ENCODE measurements at places on chromosomes 7 and 10.

DNA sequence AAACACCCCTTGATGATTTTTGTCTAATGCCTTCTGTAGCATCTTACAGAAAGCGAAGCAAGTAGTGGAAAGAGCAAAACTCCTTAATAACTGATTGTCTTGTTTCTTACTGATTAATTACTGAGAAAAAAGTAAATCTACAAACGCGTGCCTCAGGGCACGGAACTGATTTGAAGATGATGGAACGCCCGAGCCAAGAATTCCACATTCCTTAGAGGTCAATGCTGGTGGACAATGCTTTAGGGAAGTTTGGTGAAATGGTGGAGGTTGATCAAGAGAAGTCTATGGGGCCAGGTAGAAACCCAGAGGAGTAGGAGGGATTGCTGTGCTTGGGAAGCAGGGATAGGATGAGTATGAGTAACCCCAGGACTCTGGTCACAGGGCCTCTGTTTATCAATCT lies 5.0 kb upstream of the SORBS1 start:
- DNase-seq = no peak

GRCh38 chr7:72072901-72073300 lies 339.2 kb downstream of the CALN1 start:
- DNase-seq = no peak

DNA sequence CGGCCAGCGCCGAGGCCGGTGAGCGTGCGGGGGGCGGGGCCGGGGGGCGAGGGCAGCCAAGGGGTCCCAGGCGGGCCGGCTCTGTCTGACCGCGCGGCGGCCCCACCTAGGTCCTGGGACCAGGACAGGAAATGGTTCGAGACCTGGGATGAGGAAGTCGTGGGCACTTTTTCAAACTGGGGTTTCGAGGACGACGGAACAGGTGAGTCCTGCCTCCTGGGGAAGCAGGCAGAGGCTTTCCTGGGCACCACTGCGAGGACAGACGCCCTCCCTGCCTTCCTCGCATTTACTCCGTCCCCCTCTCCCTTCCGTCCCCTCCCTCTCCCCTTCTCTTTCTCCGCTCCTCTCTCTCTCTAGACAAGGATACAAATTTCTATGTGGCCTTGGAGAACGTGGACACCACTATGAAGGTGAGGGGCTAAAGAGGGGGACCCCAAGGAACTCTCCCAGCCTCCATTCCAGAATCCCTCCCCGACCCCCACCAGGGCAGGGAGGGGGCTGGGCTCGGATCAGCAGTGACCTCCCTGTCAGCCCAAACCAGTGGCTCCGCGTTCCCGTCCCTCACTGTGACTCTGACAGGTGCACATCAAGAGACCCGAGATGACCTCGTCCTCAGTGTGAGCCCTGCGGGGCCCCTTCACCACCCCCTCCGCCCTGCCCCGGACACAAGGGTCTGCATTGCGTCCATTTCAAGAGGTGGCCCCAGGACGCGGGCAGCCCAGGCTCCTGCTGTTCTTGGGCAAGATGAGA lies 2.6 kb upstream of the MUC12 start:
- DNase-seq = no peak

DNA sequence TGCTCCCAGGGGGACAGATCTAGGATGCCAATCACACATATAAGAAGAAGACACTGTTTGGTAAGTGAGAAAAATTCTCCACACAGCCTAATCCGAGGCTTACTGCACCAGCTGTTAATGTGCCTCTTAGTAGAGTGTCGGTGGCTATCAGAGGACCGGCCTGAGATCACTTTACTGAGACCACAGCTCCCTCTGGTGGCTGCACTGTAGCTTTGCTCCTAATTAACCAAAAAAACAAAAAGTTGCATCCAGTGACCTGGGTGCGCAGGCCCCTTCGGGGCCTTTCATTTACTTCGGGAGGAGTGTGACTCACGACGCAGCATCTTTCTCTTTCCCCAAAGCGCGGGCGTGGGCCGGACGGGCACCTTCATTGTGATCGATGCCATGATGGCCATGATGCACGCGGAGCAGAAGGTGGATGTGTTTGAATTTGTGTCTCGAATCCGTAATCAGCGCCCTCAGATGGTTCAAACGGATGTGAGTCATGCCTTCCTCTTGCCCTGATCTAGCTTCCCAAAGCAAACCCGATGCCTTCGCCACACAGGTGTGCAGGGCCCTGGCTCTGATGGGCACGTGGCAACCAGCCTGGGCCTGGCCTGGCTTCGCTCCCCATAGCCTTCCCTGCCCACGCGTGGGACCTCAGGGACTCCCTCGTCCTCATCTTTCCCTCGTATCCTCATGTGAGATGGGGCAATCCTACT lies 56.7 kb downstream of the MKI67 start:
- DNase-seq = peak; percentile 80

GRCh38 chr7:106472741-106473140 lies 188.0 kb upstream of the NAMPT start:
- DNase-seq = no peak
